Glutamatergic neuron (in vitro differentiated cells): ENCODE measurements at places on chromosomes 11 and 22. TPM values are rescaled to one million over a fixed set of nuclear protein-coding genes. Genes with fewer than 3 reads are reported as not detected.

GRCh38 chr11:119166368-119167076, 2.0 kb upstream of the NLRX1 start:
- DNase-seq, result no peak

DNA sequence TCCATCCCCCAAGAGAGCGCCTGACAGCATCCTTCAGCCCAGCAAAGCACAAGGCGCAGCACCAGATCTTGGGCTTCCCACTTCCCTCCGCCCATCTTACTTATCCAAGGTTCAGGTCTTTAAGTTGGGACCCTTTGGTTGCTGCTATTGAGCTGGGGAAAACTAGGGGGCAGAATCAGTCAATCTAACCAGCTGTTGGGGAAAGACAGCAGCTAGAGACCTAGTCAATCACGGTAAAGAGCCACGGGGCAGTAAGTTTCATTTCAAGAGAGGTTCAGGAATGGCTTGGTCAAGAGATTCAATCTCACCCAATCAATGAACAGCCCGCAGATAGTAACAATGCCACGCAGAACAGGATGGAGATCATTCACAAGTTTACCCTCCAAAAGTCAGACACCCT, 1.7 kb downstream of the ABTB2 start:
- no peak for DNase-seq

The RAG1 gene
- total RNA-seq, result 0.39 TPM

The LIN7C gene
- 44.7 TPM for total RNA-seq

GRCh38 chr11:27002838-27003237, 8.9 kb downstream of the FIBIN start:
- no peak for DNase-seq

The ARHGAP8 gene
- 0.59 TPM for total RNA-seq

DNA sequence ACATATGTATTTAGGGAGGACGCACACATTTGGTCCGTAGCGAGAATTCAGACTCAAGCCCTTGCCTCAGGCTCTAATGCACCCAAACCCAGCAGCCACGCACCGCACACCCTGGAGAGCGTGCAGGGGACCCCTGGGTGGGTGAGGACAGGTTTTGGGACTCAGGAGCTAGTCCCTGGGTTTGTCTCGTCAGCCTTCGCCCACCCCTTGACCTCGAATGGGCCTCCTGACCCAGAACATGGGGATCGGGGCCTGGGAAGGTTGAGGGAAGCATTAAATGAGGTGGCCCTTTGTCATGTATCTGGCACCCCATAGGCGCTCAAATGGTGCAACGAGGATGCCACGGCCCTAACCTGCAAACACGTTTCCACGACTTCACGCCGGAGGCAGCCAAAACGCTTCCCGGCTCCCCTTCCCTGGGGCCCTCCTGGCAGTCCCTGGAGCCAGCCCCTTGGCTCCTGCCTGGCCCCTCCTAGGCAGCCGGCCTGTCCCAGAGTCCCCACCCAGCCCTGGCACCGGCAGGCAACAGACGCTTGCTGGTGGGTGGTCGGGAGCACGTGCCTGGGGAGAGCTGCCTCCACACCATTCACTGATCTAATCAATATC, 5.5 kb upstream of the LINC01488 start:
- DNase-seq, result no peak

GRCh38 chr22:19871023-19871844, 16.6 kb upstream of the GNB1L start:
- DNase-seq, result peak; percentile 10

The CENPM gene
- 3.4 TPM for total RNA-seq

The OR51B4 gene
- not detected for total RNA-seq

GRCh38 chr11:121634273-121634672, 181.5 kb upstream of the SORL1-AS1 start:
- no peak for DNase-seq

The SLN gene
- not detected for total RNA-seq

GRCh38 chr11:130397780-130398179, 30.6 kb downstream of the ADAMTS8 start:
- DNase-seq, result no peak

DNA sequence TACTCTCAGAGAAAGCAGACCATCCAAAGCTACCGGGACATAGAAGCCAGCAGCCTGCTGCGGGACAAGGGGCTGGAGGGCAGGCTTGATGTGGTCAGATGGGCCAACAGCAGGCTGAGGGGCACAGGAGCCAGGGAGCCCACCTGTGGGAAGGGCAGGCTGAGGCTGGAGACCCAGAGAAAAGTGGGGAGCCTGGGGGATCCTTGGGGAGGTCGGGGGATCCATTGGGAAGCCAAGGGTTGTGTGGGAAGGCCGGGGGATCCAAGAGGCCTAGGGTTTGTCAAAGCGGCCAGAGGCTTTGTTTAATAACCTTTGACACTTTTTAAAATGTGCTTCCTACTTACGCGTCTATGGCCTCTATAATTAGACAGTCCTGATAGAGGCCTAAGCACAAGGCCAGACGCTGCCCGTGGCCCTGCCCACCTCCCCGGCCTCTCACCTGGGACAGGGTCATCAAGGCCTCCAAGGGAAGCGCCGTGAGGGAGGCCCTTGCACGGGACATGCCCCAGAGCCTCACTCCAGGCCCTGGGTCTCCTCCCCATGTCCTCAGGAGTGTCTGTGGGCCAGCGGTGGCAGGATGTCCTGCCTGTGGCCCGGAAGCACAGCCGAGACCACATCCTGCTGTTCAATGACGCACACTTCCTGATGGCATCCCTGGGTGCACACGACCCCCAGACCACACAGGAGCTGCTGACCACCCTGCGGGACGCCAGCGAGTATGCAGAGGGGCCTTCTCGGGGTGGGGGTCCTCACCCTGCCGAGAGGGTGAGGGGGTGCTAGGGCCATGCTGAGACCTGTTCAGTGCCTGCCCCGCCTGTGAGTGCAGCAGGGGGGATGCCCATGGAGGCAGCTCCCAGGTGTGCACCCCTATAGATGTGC, 8.6 kb upstream of the GTSE1 start:
- no peak for DNase-seq

GRCh38 chr11:47396049-47396320, 12.4 kb upstream of the SLC39A13 start:
- DNase-seq, result no peak

The OR8D1 gene
- not detected for total RNA-seq

The KIRREL3 gene
- 25.3 TPM for total RNA-seq

GRCh38 chr11:2380807-2381350, 3.8 kb downstream of the CD81 start:
- peak; percentile 13 for DNase-seq

GRCh38 chr11:110519796-110520195, 90.0 kb downstream of the FDX1 start:
- DNase-seq, result no peak

The SMC1B gene
- not detected for total RNA-seq

DNA sequence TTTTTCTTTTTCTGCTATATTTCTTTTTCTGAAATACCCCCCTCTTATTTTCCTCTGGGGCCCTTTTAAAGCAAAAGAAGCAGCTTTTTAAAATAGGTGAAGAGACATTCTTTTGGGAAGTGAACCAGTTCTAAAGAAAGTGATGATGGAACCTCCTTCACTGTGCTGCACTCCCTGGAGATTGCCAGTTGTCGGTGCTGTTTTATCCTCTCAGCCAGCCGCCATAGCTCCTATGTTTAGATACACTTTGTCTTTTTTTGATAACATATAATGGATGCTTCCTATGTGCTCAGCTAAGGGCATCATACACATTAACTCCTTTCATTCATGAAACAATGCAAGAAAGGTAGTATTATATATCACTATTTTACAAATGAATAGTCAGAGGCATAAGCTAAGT, 14.0 kb downstream of the CFAP300 start:
- no peak for DNase-seq

- no peak for DNase-seq
Observed at GRCh38 chr22:31451709-31452571, 37.7 kb downstream of the EIF4ENIF1 start.

The FXYD6 gene
- 57.1 TPM for total RNA-seq

DNA sequence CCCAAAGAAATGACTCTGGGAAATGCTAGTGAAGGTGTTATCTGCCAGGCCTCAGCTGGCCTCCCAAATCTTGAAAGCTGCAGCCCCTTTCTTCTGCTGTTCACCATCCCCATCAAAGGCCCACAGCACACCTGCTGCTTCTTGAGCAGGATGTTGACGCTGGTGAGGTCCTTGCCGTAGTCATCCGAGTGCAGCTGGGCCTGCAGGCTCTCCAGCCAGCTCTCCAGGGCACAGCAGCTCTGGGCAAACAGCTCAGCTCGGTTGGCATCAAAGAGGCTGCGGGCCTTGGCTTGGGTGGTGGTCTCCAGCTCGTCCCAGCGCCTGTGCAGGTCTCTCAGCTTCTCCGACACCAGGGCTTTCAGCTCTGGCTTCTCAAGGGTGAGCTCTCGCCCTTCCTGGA, 18.5 kb upstream of the RBM4B start:
- DNase-seq, result no peak

DNA sequence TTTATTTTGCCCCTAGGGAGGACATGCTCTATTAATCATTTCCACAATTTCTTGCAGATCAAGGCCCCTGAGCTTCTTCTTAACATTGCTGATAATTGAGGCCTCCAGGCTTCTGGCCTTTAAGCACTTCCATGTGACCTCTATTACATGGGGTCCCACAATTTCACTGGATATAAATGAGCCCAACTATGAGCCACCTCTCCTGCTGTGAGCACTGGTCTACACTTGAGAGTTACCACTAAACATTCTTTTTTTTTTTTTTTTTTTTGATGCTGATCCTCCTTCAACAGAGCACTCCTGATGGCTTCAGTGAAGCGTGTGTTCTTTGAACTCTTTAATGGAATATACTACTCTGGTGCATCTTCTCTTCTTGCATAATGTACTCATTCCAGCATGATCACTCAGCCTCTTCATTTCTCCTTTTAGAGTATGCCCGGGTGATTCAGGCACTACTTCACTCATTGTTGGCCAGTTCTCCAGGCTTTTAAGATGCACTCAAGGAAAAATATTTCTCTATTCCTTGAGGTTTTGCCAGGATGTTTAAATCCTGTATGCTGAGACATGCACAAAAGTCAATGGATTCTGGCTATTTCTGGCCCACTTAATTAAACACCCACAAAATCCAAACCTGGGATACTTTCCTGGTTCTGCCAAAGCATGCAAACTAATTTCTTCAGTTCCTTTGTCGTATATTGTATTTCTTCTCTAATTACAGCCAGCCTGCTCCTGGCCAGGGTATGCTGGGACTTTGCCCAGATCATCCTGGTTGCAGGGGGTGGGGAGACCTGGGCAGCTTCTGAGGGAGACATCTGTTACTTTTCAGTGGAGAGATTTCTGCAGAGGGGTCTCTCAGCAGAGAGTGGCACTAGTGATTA, 257.8 kb upstream of the LUZP2 start:
- DNase-seq, result no peak

The FOSL1 gene
- total RNA-seq, result not detected

The MMP3 gene
- total RNA-seq, result not detected

GRCh38 chr22:36369922-36370791, 17.6 kb downstream of the MYH9 start:
- no peak for DNase-seq

The POU2AF2 gene
- not detected for total RNA-seq

- no peak for DNase-seq
Observed at GRCh38 chr11:65166893-65167292, 3.1 kb upstream of the SPDYC start.

The MIAT gene
- total RNA-seq, result 1,100 TPM

- DNase-seq, result no peak
Observed at GRCh38 chr11:103491777-103492176, 382.6 kb downstream of the DYNC2H1 start.

DNA sequence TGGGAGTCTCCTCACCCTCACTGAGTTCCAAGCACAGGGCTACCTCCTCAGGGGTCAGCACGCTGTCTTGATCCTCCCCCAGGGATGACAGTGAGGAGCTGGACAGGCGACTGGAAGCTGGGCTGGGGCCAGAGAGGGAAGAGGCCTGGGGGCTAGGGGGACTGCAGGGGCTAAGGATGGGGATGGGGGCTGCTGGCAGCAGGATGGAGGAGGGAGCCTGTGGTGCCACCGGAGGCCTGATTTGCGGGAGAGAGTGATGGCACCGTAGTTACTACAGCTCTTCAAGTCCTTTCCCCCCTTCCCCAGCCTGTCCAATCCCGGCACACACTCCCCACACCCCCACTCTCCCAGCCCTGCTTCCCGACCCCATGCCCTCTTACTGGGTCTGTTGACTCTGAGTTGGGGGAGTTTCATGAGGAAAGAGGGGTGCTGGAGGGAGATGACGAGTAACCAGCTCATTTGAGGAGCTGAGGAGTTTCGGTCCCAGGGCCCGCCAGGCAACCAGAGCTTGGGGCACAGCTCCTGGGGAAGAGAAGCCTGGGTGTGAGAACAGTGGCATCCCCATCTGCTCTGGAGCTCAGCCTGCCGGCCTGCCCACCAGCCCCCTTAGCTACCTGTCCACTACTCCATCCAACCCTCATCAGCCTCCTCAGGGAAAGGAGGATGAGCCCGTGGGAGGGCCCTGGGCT, 10.5 kb downstream of the ROBO4 start:
- DNase-seq, result no peak

DNA sequence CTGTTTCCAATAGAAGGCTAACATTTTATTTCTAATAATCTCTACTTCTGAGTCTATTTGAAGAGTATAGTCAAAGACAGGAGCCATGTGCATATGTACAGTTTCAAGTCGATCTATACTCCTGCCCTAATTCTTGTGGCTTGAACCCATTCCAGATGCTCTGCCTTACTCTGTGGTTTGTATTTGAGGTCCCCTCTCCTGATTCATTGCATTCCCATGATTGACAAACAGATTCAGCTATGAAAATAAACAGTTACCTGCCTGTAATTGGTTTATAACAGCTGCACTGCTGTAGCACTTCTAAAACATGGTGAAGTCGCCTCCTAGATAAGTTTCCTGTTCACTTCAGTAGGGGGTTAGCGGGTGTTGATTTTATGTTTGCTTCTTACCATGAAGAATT, 138.7 kb downstream of the SOX6 start:
- no peak for DNase-seq

DNA sequence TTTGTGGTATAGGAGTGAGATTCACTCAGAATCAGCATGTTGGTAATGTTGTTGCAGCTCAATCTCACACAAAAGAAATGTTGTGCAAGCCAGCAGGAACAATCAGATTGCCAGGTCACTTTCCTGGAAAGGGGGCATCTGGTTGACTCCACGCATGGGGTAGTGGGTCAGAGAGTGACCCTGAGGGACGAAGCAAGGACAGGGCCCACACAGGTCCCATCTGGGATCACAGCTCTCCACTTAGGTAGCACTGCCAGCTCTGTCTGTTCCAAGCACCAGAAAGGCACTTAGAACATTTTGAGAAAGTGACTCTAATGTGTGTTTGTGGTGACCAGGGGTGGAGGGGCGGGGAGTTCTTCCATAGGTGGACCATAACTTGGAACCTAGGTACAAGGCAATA, 109.5 kb downstream of the RASSF10 start:
- no peak for DNase-seq

DNA sequence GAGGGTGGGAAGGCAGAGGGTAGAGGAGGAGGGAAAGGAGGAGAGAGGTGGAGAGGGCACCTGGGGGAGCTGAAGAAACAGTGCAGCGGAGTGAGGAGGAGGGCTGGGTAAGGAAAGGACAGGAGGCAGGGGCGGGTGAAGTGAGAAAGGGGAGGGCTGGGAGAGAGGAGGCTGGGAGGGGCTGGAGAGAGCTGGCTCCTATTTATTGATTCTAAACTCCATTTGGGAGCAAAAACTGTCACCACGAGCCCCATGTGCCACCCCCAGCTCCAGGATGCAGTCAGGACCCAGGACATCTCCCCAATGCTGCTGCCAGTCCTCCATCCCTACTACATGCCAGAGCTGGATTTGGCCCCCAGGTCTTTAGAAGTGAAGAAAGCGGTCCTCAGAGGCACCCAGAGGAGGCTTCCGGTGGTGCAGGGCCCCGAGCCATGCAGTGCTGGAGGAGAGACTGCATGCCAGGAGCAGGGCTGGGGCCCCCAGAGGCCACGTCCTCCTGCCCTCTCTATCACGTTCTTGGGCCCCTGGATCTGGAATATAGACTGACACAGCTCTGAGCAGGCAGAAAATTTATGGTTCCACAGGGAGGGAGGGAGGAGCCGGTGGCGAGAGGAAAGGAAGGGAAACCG, 53.7 kb downstream of the SLC22A12 start:
- no peak for DNase-seq
